ENCODE measurements at places on chromosomes 5 and 9. TPM values are rescaled to one million over a fixed set of nuclear protein-coding genes. Genes with fewer than 3 reads are reported as not detected.

DNA sequence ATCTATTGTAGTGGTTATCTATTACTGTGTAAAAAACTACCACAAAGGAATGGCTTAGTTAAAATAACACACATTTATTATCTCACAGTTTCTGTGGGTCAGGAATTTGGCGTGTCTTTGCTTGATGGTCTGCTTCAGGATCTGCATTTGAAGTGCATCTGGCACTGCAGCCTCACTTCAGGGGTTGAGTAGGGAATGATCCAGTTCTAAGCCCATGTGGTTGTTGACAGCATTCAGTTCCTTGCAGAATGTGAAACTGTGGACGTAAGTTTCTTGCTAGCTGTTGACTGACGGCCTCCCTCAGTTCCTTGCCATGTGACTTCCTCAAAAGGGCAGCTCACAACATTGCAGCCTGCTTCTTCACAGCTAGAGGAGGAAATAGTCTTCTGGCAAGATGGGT lies 2.1 kb upstream of the OGN start:
- DNase-seq, result no peak

Gene TRPM6
- total RNA-seq, result not detected

DNA sequence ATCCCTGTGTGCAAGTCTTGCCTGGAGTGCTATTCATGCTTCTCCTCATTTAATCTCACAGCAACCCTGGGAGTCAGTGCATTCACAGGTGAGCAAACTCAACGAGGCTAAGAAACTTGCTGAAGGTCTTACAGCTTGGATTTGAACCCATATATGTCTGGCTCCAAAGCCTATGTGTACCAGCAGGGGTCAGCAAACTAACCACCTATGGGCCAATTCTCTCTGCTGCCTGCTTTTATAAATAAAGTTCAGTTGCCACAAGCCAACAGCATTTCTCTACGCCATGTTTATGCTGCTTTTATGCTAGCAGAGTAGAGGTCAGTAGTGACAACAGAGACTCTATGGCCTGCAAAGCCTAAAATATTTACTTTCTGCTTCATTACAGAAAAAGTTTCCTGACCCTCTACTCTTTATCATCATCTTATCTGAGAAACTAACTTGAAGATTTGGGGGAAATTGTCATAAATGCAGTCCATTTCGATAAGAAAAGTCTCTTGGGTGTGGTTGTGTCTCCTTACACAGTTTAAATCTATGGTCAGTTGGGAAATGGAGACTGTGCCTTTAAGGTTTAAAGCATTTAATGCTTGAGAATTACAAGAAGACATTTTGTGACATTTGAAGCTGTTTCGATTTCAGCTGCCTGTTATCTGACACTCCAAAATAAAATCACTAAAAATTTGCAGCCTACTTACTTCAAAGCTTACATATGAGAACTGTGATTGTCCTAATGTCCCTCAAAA lies 137.7 kb downstream of the PRELID2 start:
- peak; percentile 49 for DNase-seq

DNA sequence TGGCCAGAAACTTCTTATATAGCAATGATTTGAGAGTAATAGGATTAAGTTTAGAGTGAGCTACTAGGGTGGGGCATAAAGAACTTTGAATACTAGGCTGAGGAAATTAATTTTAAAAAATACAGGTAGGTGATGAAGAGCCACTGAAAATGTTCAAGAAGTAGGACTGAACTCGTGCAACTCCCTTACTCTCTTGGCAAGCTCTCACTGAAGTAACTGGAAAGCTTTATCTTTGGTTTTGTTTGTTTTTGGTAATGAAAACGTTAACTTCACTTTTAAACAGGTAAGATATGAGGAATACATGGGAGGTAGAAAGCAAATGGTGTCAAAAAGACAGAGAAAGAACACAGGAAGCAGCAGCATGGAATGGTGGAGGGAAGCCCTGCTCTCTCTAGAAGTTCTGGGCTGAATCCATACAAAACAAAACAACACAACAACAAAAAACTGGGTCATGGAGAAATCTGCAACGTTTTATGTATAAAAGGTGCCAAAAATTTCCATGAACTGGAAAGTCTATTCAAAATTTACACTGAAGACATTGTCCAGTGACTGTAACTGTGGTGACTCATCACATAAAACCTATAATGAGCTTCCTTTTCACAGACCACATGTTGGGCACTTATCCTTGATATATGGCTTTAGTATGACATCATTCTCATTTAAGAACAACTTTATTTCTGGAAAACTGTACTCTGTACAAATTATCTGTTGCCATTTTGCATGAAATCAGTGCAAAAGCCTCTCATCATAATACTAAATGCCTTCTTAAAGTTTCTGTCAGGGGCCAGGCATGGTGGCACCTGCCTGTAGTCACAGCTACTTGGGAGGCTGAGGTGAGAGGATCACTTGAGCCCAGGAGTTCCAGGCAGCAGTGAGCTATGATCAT lies 91.2 kb upstream of the CHD1 start:
- peak; percentile 90 for DNase-seq

- DNase-seq, result peak; percentile 49
Measured at GRCh38 chr5:139141446-139142204, 56.5 kb downstream of the SIL1 start.

DNA sequence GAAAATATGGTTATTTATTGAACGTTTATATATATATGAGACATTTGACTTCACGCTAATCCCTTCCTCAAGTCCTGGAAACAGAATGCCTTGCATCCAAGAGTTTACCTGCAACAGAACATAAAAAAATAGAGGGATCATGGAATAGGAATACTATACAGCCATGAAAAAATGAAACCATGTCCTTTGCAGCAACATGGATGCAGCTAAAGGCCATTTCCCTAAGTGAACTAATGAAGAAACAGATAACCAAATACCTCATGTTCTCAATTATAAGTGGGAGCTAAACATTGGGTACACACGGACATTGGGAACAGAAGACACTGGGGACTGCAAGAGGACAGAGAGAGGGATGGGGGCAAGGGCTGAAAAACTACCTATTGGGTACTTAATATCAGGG lies 13.0 kb downstream of the BAAT start:
- DNase-seq, result no peak

Gene PCDHA13
- total RNA-seq, result not detected

Gene CCNI2
- total RNA-seq, result not detected

- DNase-seq, result no peak
Measured at GRCh38 chr5:98076501-98076900, 697.0 kb upstream of the RGMB start.

- no peak for DNase-seq
Measured at GRCh38 chr5:132765311-132766019, 11.6 kb downstream of the SEPTIN8 start.

Gene NR6A1
- total RNA-seq, result 0.23 TPM

DNA sequence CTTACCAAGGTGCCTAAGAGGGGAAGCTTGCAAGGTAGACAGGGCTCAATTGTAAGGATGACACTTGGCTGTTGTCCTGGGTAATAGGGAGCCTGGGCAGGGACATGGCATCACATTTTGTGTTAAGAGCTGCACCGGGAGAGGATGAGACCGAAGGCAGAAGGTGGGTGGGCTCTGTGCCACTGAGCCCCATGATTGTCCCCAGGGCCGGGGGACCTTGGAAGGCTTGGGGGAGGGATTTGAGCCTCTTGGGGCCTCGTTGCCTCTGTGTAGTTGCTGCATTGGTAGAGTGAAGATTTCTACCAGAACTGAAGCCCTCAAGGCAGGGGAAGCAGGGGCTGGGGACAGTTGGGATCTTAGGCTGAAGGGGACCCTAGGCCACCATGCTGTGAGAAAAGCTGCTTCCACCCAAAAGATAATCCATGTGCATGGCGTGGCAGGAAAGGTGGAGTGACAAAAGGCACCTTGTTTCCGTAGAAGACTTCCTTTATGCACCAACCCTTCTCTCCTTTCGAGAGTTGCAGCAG lies 11.9 kb downstream of the FGF18 start:
- DNase-seq, result no peak

GRCh38 chr5:72172786-72173185 lies 65.5 kb downstream of the MAP1B start:
- DNase-seq, result no peak

GRCh38 chr5:168365581-168366081 lies 74.2 kb downstream of the WWC1 start:
- peak; percentile 6 for DNase-seq

GRCh38 chr5:127439644-127440043 lies 77.8 kb upstream of the PRRC1 start:
- no peak for DNase-seq

DNA sequence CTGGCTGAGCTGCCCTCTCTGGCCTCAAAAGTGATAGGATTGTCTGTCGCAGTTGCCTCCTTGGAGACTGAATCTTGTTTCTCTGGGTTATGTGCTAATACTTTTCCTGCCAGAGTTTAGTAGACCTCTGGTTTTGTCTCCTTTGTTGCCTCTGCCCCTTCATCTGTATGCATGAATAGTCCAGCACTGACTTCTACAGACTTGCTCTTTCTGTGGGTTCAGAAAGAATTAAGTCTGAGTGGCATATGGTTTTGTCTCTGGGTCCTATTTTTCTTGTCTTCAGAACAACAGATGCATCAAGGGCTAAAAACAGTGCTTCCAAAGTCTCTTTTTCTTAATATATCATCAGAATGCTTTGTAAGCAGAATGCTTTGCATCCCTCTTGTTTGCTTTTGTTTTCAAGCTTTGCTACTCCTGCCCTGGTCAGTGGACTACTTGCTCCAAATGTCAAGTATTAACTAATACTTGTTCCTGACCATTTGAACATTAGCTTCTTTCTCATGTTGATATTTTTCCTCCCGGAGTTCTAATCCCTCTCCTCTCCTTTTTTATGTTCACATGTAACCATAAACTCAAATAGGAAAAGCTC lies 131.7 kb downstream of the UNC13B start:
- no peak for DNase-seq

- DNase-seq, result no peak
Measured at GRCh38 chr5:120695368-120695880, 231.3 kb downstream of the PRR16 start.

DNA sequence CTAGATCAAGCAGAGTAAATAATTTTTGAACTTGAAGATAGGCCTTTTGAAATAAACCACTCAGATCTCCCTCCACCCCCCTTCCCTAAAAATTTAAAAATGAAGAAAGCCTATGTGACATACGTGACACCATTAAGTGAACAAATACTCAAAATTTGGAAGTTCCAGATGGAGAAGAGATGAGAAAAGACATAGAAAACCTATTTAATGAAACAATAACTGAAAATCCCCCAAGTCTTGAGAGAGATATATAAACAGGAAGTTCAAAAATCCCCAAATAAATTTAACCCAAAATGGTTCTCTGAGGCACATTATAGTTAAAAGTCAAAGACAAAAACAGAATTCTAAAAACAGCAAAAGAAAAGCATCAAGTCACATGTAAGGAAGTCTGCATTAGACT lies 428.6 kb downstream of the PSAT1 start:
- DNase-seq, result no peak

Gene GRM6
- total RNA-seq, result not detected

GRCh38 chr9:137311171-137311985 lies 9.3 kb upstream of the NRARP start:
- DNase-seq, result no peak

- no peak for DNase-seq
Measured at GRCh38 chr9:123326662-123327093, 29.3 kb upstream of the CRB2 start.

Gene ATP10B
- total RNA-seq, result not detected

Gene GLRA1
- total RNA-seq, result not detected

- DNase-seq, result no peak
Measured at GRCh38 chr9:116716438-116716837, 29.3 kb downstream of the TRIM32 start.

Gene CRHBP
- not detected for total RNA-seq

- DNase-seq, result no peak
Measured at GRCh38 chr9:8348756-8349155, 549.2 kb upstream of the DMAC1 start.

Gene PCDHB3
- total RNA-seq, result 0.24 TPM

DNA sequence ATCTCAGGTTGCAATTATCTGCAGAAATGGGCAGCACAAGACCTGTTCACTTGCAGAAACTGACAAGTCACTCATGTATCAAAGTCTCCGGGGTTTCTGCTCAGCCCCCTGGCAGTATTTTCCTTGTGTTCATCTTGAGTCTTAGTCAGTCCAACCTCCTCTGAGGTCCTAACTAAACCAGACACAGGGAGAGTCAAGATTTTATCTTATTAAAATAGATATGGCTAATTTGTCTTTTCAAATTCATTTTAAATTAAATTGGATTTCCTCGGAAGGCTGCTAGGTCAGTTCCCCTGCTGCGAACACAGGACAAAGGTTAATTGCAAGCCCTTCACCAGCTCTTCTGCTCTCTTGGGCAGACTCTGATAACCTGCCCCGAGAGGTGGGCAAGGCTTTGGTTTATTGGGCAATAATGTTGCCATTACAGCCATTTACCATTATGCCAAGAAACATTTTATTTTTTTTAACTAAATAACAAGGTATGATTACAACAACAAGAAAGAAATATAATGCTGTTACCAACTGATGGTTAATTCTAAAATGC lies 103.5 kb downstream of the MAPKAP1 start:
- no peak for DNase-seq

DNA sequence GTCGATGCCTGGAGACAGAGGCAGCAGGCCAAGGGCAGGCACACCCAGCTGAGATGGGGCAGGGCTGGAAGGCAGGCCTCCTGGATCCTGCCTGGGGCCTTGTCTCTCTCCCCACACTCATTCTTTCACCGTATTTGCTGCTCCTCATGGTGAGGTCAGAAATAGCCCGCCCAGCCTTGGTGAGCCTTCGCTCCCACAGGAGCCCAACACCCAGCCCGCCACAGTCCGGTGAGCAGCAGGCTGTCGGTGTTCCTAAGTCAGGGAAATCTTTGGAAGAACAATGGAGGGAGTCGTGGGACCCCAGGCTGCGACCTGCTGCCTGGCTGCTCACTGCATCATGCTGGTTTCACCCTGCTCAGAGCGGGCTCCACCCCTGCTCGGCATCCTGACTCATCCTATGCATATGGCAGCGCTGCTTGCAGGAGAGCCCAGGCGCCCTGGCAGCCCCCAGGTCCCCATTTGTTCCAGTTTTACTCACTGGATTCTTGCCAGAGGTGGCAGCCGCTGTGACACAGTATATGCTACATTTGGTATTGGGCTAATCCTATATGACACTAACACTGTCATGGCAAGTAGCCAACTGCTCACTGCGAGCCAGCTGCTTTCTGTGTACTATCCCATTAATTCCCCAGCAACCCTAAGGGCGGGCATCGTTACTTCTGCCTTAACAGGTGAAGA lies 53.2 kb upstream of the NCS1 start:
- no peak for DNase-seq

GRCh38 chr5:81097713-81098112 lies 135.4 kb upstream of the CKMT2 start:
- no peak for DNase-seq

DNA sequence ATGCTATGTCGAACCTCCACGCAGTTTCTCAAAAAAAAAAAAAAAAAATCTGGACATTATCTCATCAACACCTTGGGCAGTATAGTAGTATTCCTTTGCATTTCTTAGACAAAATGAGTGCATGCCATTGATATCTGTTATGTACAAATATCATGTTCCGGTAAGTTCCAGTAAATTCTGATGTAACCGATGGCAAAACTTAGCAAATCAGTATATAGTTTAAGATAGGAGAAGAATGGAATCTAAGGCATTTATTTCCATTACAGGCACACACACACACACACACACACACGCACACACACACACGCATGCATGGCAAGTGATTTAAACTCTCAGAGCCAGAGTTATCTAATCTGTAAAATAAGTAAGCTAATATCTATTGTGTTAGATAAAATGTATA lies 356.5 kb upstream of the TUSC1 start:
- DNase-seq, result no peak

Measured in HFFc6 (cell line).